ENCODE measurements at places on chromosomes 11 and 22.

GRCh38 chr11:126704096-126704495, 296.5 kb downstream of the KIRREL3 start:
- no peak for DNase-seq

GRCh38 chr11:14973621-14974514, 1.7 kb upstream of the CALCA start:
- no peak for DNase-seq

GRCh38 chr11:94926271-94926625, 47.1 kb downstream of the CWC15 start:
- DNase-seq, result no peak

- no peak for DNase-seq
These were observed 2.9 kb upstream of the APOBEC3A start for GRCh38 chr22:38954414-38955043.

- no peak for DNase-seq
These were observed 118.7 kb upstream of the HSD17B12 start for GRCh38 chr11:43561832-43562231.

DNA sequence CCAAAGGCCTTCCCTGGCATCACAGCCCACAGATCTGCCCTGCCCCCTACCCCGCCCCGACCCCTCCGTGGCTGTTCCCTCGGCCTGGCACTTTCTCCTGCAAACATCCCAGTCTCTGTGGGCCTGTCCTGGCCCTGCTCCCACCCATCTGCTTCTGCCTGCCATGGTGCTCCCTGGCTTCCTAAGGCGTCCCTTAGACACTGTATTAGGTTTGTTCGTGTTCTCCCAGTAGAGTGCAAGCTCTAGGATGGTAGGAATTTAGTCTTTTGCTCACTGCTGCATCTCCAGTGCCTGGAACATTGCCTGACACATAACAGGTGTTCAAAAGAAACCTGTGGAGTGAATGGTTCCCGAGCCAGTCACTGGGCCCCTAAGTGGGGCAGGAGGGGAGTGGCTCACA, 69.6 kb upstream of the PITPNB start:
- DNase-seq, result no peak
